Pancreas (tissue), 10 donors: ENCODE measurements at places on chromosomes 6 and 20. TPM values are rescaled to one million over a fixed set of nuclear protein-coding genes. Genes with fewer than 3 reads are reported as not detected.

RIPPLY2 gene
- total RNA-seq: 0.28 TPM

SLC35D3 gene
- total RNA-seq: 0.19 TPM

GRCh38 chr6:104728448-104728847, 131.3 kb downstream of the HACE1 start:
- DNase-seq: no peak

OTOR gene
- total RNA-seq: not detected

EEF1A2 gene
- 19.0 TPM for total RNA-seq

DNA sequence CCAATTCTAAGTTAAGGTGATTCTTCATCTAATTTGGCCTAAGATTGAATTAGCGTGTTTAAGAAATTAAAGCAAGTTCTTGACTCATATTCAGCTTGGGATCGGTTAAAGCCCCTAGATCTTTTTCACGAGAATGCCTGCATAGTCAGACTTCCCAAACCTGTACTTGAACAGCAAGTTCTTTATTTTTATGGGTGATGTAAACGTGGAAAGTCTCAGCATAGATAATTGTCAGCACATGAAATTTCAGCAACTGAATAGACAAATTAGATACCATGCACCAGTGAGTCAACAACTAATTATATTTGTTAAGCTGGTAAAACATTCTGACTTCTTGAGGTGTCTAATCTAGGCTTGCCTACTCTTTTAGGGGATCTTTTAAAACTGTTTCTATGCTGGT, 183.1 kb upstream of the TNFAIP3 start:
- no peak for DNase-seq

FOXF2 gene
- 0.64 TPM for total RNA-seq

- DNase-seq: no peak
Measured at GRCh38 chr6:132320007-132320406, 81.3 kb downstream of the MOXD1 start.

ULBP3 gene
- total RNA-seq: 0.79 TPM

HMGCLL1 gene
- total RNA-seq: 2.0 TPM

CCN2 gene
- 68.2 TPM for total RNA-seq

SPEF1 gene
- 0.52 TPM for total RNA-seq

DOK5 gene
- 0.38 TPM for total RNA-seq

DNA sequence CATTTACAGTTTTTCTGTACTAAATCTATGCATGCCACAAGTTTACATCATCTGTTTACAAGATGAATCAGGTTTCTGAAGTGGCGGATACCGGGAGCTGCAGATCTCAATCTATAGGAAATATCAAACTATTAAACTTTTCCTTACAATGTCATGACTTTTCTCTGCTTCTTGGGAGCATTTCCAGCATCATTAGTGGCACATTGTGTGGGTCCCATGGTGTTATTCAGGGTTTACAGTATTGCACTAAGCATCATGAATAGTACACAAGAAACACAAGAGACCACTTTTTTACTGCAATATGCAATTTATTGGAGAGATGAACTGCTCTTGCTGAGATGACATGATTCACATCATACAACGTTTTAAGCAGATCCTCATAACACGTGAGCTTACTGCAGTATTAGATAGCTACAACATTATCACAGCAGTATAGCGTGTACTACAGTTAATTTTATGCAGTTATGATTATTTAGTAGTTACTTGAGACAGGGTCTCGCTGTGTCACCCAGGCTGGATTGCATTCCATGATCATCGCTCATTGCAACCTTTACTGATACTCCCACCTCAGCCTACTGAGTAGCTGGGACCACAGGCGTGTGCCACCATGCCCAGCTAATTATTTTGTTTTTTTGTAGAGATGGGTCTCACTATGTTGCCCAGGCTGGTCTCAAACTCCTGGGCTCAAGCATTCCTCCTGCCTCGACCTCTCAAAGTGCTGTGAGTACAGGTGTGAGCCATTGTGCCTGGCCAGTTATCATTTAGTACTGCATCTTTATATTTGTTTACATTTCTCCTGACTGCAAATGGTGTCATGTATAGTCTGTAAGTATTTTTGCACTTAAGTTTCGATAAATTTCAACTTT, 18.4 kb downstream of the BLTP3A start:
- no peak for DNase-seq

DNA sequence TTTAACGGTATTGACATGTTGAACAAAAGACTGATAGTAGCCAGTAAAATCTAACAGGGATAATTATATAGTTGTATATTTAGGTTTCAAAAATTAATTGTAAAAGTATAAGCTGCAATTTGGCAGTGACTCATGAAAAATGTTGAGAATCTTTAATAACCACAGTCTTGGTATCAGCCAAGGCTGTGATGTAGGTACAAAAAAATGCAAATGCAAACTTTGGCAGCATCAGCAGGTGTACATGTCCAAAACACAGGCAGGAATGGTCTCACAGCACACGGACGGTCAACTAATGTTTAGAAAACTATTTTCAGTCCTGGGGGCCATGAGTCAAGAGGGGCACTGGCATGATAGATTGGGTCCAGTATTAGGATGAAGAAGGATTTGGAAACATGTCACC, 58.5 kb upstream of the BEND3 start:
- no peak for DNase-seq

DNA sequence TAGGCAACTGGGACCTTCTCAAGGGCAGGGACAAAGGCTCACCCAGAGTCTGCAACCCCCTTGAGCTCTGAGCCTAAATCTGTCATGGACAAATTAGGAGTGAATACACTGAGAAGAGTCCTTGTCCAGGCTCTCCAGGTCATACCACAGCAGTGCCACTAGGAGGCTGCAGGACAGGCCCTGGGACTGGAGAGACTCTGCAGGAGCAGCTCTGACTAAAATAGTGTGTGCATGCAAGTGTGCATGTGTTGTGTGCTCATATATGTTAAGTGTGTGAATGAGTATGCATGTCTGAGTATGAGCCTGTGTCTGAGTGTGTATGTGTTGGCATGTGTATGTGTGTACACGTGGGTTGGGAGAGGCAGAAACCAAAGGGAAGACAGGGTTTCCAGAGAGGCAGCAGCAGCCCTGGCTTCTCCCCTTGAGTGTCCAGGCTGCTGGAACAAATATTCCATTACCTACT, 27.1 kb downstream of the MRPL14 start:
- DNase-seq: no peak

- peak; percentile 46 for DNase-seq
Measured at GRCh38 chr6:101393251-101393828, at the start of gene GRIK2. Gene GRIK2 (plus strand): TSS chr6:101393708.

DNA sequence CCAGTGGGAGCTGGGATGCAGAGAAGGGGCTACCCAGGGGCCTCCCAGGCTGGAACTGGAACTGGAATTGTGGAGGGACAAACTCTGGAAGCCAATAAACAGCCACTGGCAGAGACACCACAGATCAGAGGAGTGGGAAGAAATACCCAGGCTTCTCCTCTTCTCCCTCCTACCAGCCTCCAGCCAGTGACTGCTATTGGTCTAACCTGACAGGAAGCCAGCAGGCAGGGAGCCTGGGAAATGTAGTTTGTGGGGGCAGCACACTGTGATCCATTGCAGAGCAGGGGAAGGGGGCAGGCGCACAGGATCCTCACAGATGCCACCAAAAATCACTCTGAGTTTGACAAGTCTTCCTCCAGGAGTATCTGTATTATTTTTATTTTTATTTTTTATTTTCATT, 12.1 kb upstream of the MLN start:
- no peak for DNase-seq

CNR1 gene
- 1.3 TPM for total RNA-seq

EPPIN gene
- not detected for total RNA-seq

- DNase-seq: no peak
Measured at GRCh38 chr6:35516712-35517111, 4.0 kb upstream of the TULP1 start.
